ENCODE measurements at places on chromosomes 11 and 22.

DNA sequence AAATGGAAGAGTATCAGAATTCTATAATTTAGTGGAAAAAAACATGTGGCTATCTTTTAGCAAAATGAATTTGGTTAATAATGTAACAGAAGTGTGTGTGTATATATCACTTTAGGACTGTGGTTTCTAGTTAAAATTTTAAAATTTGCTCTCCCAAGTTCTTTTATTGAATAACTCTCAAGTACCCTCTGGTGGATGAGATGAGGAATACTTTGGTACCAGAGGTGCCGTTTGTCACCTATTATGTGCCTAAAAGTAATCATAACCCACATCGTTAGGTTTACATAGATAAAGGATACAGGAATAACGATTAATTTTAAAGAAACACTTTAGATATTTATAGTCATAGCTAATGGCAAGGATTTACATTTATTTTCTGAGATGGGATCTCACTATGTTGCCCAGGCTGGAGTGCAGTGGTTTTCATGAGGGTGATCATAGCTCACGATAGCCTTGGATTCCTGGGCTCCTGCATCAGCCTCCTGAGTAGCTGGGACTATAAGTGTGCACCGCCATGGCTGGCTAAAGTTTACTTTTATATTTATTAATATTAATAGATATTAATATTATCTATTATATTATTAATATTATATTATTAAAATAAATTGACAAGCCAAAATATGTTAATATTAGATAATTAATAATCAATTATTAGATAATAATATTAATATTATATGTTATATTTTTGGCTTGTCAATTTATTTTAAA is 66.7 kb upstream of the CAPRIN1 start:
- DNase-seq, result no peak

- no peak for DNase-seq
These were observed 84.3 kb upstream of the MTMR2 start for GRCh38 chr11:96008161-96008720.

- no peak for DNase-seq
These were observed 49.4 kb downstream of the ARHGEF12 start for GRCh38 chr11:120385655-120386054.

DNA sequence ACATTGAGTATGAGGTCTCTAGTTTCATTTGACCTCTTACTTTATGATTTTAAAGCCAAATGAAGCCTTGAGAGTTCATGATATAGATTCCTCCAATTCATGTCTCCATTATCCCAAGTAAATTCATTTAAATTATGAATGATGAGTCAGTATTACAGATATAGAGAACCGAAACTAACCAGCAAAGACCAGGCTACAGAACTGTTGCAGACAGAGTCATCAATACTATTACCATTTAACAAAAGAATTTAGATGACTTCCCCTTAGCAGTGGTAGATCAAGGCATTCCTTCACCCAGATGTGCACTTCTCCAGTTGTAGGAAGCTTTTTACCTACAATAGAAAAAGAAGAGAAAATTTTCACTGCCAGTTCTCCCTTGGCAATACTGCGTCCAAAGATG is 11.8 kb upstream of the CCDC89 start:
- no peak for DNase-seq

DNA sequence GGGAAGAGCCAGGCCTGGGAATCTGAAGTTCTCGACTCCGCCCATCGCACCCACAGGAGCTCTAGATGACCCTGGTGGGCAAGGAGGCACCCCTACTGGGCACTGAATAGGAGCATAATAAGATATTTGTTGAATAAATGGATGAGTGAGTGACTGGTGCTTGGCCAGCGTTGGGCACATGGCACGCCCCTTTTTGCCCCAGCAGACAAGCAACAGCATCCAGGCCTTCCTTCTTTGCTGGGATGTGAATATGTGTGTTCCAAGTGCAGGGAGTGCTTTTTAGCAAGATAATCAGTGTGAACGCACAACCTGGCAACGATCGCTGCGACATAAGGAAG is 443 bp upstream of the CELF1 start:
- peak; percentile 87 for DNase-seq

GRCh38 chr22:18095101-18095805 is 15.4 kb upstream of the TUBA8 start:
- DNase-seq, result peak; percentile 27

- DNase-seq, result no peak
These were observed 648 bp upstream of the IL18BP start for GRCh38 chr11:71998061-71998460.

GRCh38 chr11:69928975-69929374 is 109.8 kb upstream of the FGF3 start:
- no peak for DNase-seq

- DNase-seq, result peak; percentile 88
These were observed 429.7 kb downstream of the ETS1 start for GRCh38 chr11:128157423-128158298.

- no peak for DNase-seq
These were observed 15.0 kb downstream of the MRTFA start for GRCh38 chr22:40621309-40622151.

GRCh38 chr11:44538375-44539054 is 26.9 kb upstream of the CD82 start:
- DNase-seq, result peak; percentile 80

DNA sequence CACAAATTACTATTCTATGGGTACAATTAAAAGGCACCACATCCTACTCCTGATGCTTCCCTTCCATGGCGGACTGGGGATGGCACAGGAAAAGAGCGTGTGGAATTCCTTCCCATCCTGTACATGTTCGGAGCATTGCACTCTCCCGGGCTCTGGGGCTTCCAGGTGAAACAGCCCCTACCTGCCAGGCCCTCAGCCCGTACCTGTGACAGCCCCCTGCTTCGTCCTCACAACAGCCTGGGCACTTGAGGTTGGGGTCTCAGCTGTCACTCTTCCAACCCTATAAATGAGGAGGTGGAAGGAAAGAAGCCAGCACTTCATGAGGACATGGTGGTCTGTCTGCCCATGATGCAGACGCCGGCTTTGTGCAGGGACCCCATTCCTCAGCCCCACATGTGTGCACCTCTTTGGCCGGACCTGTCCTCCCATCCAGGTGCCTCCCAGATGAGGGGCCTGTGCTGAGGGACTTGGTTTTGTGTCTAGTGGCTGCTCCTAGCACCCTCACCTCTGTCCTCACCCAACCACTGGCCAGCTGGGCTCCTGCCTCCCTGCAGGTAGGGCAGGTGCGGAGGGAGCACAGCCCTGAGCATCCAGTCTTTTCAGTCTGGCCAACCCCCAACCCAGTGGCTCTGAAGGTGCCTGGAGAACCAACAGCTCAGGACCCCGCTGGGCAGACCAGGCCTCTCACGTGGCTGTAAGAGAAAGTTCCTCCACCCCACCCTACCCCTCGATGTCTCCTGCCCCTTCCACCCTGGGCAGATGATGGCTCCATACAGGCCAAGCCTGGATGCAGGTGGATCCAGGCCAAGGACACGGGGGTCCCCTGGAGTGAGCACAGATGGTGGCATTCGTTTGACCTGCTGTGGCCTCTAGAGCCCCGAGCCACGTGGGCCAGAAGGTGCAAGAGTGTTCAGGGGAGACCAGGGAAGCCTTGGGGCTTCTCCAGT is 23.4 kb upstream of the WNT7B start:
- no peak for DNase-seq

- DNase-seq, result peak; percentile 94
These were observed 32.7 kb upstream of the CCDC34 start for GRCh38 chr11:27395556-27396258.

- DNase-seq, result no peak
These were observed 41.4 kb downstream of the CERK start for GRCh38 chr22:46696614-46697013.

DNA sequence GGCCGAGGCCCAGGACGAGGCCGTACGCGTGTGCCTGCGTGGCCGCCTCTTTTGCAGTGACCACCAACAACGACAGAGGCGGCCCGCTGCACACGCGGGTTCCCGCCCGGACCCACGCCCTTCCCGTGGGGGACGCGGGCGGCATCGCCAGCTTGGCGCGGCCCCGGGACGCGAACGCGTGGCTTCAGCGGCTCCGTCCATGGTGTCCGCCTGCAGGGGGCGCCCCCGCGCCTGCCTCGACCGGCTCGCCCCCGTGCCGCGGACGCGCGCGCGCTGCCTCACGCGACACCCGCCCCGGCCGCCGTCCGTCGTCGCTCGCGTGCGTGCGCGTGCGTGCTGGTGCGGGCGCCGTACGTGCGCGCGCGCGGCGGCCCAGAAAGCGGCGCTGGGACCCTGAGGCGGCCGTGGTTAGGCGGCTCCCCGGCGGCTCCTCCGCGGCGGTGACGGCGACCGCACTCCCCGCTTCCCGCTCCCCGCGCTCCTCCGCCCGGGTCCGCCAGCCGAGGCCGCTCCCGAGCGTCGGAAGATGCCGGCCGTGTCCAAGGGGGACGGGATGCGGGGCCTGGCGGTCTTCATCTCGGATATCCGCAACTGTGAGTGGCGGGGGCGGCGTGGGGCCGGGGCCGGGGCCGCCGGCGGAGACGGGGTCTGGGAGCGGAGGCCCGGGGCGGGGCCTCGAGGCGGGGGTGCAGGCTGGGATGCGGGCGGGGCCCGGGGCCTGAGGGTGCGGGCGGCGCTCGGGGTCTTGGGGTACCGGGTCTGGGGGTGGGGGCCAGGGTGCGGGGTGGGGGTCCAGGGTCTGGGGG is at the start of gene AP2A2:
Gene AP2A2 (plus strand): TSS at position 375 of the 806 bp plus-strand sequence. CDS start 152 bp downstream, at position 527.
- DNase-seq, result peak; percentile 98

- peak; percentile 51 for DNase-seq
These were observed 284.4 kb downstream of the LUZP2 start for GRCh38 chr11:24781288-24781687.

DNA sequence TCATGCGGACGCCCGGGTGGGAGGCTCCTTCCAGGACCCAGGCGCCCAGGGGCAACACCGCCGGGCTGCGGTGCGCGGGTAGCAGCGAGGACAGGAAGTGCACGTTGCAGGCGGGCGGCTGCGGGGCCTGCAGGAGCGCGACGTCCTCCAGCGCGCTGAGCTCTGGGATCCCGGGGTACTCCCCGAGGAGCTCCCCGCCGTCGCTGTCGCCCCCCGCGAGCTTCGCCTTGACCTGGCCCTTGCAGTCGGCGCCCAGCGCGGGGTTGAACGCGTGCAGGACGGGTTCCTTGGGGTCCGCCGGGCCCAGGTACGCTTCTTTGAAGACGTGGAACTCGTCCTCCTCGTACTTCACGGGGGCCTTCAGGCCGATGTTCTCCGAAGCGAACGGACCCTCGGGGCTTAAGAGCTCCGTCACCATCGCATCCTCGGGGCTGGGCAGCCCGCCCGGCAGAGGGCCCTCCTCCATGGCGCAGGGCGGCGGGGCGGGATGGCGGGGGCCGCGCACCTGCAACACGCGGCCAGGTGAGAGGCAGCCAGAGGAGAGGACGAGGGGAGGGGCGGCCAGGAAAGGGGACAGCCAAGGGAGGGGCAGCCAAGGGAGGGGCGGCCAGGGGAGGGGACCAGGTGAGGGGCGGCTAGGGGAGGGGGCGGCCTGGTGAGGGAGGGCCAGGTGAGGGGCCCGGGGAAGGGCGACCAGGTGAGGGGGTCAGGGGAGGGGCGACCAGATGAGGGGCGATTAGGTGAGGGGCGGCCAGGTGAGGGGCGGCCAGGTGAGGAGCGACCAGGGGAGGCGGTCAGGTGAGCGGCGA is 921 bp downstream of the TESMIN start:
- peak; percentile 31 for DNase-seq

DNA sequence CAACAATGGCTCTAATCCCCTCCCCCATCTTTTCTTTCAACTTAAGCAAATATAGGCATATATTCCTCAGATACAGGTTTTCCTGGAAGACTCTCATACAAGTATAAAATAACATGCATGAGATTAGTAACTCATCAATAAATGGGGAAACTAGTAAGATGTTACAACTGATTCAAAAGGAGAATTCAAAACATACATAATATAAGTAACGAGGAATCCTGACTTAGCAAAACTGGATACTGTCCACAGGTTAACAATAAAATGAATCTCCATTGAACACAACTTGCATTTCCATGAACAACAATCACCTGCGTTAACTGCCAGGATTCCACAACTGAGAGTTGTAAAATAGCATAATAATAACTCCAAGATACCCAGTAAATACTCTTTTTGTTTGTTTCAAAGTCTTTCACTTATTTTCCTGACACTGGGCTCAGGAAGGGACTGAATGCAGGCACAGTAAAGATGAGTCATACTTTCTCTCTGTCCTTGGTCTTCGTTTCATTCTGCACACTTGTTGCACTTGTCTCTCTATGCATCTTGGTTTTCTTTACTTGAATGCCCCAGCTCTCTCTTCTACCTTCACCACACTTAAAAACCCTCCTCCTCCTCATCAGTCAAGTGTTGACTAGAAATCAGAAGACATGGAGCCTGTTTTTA is 8.1 kb downstream of the APIP start:
- peak; percentile 9 for DNase-seq

GRCh38 chr11:9130297-9130696 is 38.9 kb upstream of the SCUBE2 start:
- DNase-seq, result no peak

DNA sequence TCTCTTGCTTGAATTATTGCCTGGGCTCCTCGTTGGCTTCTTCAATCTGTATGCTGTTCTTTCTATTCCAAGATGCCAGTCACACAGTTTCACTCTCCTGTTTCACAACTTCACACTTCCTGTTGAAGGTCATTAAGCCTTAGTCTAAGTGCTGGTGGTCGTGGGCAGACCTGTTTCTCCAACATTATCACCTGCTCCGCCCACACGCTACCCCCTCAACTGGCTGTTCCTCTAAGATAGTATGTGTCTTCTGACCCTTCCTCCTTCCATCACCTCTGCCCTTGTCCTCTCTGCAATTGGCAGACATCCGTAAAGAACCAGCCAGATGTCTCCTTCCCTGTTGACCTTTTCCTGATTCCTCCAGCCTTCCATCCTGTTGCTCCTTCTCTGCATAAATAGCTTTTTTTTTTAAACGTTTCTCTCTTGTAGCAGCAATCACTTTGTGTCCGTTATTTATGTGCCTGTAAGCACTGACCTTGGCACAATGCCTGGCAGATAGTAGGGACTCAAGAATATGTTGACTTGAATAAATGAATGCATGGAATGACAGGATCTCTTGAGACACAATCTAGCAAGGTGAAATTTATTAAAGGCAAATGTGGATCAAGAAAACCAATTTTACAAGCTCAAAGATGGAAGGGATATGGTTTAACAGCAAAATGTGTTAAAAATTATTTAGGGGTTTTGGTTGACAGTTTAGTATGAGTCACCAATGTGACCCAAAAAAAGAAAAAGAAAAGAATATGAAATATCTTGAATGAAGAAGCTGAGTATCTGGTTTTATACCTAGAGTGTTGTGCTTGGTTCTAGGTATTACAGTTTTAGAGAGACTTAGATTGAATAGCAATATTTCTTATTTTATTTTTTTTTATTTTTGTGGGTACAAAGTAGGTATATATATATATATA is 12.6 kb downstream of the DIXDC1 start:
- no peak for DNase-seq

DNA sequence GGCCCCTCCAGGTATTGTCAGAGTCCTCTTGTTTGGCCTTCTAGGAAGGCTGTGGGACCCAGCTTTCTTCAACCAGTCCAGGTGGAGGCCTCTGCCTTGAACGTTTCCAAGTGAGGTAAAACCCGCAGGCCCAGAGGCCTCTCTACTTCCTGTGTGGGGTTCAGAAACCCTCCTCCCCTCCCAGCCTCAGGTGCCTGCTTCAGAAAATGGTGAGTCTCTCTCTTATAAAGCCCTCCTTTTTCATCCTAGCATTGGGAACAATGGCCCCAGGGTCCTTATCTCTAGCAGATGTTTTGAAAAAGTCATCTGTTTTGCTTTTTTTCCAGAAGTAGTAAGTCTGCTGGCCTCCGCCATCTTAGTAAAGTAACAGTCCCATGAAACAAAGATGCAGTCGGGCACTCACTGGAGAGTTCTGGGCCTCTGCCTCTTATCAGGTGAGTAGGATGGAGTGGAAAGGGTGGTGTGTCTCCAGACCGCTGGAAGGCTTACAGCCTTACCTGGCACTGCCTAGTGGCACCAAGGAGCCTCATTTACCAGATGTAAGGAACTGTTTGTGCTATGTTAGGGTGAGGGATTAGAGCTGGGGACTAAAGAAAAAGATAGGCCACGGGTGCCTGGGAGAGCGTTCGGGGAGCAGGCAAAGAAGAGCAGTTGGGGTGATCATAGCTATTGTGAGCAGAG is at the start of gene CD3E:
Gene CD3E (plus strand): TSS at position 163 of the 681 bp plus-strand sequence. CDS start 223 bp downstream, at position 386.
- no peak for DNase-seq

Measured in DMS53 (cell line).